Cerebellar nuclear complex (tissue), 1 donor: ENCODE measurements at places on chromosomes 7 and 10.

GRCh38 chr10:112208292-112208691 lies 24.7 kb upstream of the GPAM start:
- DNase-seq: no peak

- DNase-seq: no peak
Observed at GRCh38 chr7:2497065-2497464, 20.9 kb upstream of the GRIFIN start.

DNA sequence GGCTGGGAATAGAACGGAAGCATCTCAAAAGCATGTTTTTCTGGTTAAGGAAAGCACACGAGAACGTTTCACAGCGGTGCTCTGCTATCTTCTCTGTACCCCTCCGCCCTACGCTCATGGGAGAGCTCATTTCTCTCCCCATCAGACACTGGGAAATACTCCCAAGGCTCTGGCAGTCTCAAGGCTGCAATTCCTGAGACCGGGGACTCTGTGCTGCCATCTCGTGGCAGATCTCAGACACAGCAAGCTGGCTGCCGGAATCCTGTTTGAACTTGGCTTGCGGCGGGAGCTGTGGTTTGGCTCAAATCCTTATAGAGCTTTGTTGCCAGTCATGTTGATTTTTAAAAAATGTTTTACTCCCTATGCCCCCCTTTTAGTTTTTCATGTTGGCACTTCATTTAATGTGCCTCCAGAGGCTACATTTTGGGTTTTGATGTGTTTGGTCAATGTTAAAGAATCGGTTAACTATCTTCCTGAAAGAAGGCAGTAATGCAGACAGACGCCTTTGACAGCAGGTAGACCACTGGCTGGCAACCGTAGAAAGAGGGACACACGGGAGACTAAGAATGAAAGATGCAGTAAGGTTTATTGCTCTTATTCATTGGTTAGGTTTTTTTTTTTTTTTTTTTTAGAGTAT lies 27.6 kb downstream of the BMPER start:
- DNase-seq: peak; percentile 94

DNA sequence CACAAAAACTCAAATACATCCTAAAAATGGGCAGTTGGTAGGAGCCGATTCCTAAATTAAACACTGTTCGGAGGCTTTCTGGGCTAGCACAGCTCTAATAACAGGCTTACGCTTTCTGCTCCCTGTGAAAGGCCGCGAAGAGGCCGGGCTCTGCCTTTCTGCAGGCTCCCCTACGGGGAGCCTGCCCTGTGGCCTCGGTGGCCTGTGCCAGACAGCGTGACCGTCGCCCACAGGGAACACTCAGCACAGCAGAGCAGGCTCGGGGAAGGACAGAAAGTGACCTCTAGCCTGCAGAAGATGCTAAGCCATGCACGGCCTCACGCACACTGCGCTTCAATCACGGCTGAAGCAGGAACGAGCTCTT lies 64.2 kb downstream of the DIP2C start:
- no peak for DNase-seq

DNA sequence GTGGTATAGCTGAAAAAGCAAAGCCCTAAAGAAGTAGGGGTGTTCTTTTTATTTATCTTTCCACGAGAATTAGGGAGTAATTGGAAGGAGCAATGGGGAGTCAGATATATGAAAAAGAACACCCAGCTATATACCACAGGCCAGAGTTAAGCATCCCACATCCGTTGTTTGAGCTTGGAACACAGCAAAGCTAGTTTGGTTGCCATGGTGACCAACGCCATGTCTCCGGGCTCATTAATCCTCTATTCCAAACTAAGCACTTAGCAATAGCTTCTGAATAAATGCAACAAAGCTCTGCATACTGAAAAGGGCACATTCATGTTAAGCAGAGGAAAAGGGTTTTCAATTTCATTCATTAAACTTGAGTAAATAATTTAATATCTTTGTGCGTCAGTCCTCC lies 23.5 kb downstream of the ASB4 start:
- DNase-seq: no peak

- no peak for DNase-seq
Observed at GRCh38 chr10:18406136-18406535, 245.3 kb downstream of the NSUN6 start.

- DNase-seq: no peak
Observed at GRCh38 chr10:52454491-52454890, 140.4 kb downstream of the DKK1 start.

GRCh38 chr10:131186547-131187253 lies 124.8 kb downstream of the TCERG1L start:
- no peak for DNase-seq

GRCh38 chr10:73855413-73855812 lies 18.9 kb downstream of the CAMK2G start:
- DNase-seq: no peak

DNA sequence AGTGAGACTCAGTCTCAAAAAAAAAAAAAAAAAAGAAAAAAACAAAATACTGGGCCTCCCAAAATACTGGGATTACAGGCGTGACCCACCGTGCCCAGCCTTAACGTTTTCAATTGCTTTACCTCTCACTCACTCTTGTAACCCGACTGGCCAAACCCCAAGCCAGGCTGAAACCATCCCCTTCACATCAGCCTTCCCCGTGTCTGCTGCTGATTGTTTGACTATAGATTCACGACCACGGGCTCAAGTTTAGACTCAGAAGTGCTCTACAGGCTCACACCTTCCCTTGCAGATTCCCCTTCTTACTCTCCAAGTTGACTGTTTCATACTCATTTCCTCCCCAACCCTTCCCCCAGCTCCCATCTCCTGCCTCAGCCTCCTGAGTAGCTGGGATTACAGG lies 22.3 kb downstream of the TYW1 start:
- DNase-seq: no peak

DNA sequence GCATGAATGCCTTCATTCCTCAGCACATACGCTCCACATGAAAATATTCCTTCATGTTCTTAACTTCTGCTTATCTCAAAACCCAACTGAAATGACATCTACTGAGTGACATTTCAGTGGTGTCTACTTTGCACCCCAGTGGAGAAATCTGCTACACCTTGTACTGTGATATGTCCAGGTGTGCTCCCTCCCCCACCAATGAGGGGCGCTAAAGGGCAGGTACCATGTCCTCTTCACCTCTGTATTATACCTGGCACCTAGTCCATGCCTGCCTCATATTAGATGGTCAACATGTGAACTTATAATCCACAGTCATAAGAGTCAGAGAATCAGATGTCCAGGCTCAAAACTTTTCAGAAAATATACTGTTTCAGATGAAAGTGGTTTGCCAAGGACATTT lies 2.1 kb downstream of the PAXIP1 start:
- DNase-seq: no peak

DNA sequence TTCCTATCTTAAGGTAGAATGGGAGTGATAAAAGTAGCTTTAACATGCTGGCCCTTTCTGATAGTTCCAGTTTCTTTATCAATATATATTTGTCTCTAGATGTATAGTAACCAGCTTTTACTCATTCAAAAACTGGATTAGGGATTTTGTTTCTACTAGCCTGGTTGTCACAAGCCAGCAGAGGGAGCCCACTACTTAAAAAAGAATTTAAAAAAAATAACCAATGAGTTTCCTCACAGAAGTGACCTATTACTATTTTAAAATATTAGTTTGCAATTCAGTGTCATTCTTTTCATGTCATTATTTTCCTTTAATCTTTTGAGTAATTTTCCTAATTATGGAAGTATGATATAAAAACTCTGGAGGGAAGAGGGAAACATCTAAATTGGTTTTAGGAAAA lies 142.1 kb downstream of the PHTF2 start:
- DNase-seq: no peak

GRCh38 chr7:102860351-102860811 lies 52.4 kb upstream of the LRRC17 start:
- DNase-seq: no peak

DNA sequence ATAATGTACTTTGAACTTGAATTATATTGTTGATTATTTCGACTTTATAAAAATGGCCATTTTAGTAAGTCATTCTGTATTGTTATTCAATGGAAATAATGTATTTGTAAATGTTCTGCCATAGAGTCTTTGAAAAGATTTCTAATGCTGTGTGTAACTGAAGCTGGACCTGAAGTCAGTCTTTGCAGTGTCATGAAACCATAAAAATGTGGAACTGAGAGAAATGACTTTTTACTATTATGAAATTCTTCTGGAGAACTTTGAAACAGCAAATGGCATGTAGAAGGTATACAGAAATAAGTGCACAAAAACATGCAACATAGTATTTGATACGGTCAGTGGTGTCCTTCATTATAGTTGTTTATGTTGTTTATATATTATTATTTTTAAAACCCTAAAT lies 59.7 kb upstream of the ADRA2A start:
- DNase-seq: no peak

DNA sequence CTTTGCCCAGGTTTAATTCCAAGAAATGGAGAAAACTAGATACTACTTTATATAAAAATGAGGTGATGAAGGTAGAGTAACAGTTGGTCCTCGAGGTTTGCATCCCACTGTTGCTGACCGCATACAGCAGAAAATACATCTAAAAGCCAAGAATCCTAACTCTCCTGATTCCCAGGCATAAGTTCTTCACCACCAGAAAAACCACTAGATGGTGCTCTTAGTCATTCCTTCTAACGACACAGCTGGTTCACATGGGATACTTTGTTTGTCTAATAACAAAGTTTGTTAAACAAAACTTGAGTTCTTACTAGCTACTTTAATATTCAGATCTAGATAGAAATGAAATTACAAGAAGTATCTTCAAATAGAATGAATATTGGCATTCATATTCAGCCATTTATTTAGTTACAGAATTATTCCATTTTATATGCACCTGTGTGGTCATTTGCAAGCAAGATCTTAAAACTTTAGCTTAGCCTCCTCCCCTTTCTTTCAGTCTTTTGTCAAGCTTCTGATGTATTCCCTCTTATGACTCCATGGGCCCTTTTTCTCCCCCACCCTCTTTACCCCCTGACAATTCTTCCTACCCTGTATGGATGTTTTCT lies 54.1 kb upstream of the CYP26C1 start:
- no peak for DNase-seq

GRCh38 chr7:39613577-39613976 lies 9.8 kb upstream of the RALA start:
- no peak for DNase-seq

- DNase-seq: no peak
Observed at GRCh38 chr10:99125879-99126278, 109.8 kb downstream of the HPSE2 start.

DNA sequence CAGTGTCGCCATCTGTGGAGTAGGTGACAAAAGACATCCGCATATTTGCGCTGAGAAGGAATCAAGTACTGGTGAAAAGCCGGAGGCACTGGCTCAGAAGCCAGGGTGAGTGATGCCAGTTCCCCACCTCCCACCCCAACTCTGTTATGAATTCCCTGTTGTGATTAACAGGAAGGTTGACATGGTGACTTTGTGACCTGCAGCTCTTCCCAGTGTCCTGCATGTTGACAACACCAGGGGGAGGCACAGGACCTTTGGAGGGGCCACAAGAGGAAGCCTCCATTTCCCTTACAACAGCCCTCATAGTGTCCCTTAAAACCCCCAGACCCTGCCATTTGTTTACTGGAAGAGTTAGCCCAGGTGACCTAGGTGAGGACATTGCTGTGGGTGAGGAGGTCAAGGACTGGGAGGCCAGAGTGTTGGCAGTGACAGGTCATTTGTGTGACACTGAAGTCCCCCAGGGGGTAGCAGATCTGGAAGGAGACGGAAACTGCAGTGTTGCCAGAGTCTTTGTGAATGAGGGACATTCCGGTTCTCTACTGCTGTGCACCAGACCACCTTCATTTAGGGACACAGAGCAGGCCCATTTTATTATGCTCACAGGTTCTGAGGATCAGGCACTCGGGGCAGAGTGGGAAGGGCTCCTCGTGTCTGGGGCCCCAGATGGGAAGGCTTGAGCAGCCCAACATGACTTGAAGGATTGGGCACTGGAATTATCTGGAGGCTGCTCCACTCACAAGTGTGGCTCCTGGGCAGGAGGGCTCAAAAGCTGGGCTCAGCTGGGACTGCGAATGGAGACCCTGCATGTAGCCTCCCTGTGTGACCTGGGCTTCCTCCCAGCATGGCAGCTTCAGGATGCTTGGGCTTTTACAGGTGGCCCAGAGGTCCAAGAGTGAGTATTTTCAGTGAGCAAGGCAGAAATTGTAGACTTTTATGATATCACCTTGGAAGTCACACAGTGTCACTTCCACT lies 13.0 kb upstream of the ANTXRL start:
- no peak for DNase-seq

GRCh38 chr7:107394276-107394675 lies 75.6 kb upstream of the GPR22 start:
- no peak for DNase-seq

DNA sequence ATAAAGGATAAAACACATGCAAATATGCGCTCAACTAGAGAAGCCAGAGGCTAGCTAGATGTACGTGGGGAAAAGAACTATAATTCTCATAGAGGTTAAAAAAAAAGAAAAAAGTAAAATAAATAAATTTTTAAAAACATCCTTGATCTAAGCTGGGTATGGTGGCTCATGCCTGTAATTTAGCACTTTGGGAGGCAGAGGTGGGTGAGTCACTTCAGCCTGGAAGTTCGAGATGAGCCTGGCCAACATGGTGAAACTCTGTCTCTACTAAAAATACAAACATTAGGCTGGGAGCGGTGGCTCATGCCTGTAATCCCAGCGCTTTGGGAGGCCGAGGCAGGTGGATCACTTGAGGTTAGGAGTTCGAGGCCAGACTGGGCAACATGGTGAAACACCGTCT lies 18.6 kb upstream of the HSPA12A start:
- DNase-seq: no peak

- no peak for DNase-seq
Observed at GRCh38 chr7:80957226-80957777, 38.5 kb upstream of the SEMA3C start.

- DNase-seq: no peak
Observed at GRCh38 chr7:121376979-121377378, 19.1 kb downstream of the FAM3C start.

GRCh38 chr10:98366062-98366530 lies 48.9 kb downstream of the PYROXD2 start:
- no peak for DNase-seq

DNA sequence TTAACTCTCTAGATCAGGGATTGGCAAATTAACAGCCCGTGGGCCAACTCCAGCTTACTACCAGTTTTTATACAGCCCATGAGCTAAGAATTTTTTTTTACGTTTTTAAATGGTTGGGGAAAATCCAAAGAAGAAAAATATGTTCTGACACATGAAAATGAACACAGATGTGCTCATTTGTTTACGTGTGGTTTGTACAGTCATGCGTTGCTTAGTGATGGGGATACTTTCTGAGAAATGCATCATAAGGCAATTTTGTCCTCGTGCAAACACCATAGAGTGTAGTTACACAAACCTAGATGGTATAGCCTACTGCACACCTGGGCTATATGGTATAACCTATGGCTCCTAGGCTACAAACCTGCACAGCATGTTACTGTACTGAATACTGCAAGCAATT lies 8.3 kb upstream of the SMKR1 start:
- no peak for DNase-seq

DNA sequence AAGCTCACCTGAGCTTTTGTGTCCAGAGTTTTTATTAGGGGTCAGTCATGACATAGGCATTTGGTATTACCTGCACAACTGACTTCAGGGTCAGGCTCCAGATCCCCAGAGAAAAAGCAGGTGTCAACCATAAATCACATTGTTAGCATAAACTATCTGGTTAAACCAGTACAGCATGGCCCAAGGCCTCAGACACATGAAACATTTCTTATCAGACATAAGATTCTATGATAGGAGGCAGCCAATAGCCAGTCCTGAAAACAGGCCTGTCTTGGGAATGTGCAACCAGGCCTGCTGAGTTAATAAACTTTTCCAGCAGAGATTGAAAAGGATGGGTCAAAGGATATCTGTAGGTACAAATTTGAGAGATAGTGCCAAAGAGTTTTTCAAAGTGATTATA lies 116.1 kb downstream of the TPST1 start:
- DNase-seq: no peak
